Frontal cortex (tissue), 4 donors: ENCODE measurements at places on chromosomes 3 and 15. TPM values are rescaled to one million over a fixed set of nuclear protein-coding genes. Genes with fewer than 3 reads are reported as not detected.

Gene WDR93
- 0.41 TPM for total RNA-seq

DNA sequence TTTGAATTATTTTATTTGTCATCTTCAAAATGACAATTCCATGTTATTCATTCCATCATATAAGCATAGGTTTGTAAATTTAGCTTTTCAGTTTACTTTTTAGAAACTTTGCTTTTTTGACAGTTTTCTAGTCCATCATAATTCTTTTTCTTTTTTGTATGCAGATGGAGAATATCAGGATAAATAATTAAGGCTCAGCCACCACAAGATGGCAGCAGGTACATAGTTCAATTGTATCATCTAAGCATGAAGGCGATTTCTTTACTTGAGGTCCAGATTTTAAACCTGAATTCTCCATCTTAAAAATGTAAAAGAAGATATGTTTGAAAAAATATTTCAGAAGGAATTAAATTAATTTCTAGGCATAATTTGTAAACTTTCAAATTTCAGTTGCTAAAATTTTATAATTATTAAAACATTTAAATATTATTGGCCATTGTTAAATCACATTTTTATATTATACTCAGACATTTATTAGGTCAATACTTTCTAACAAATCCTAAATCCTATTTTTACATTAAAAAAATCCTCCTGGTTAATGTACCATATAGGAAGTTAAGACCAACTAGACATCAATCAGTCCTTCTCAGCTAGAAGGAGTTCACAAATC is 15.1 kb downstream of the PLSCR5 start:
- DNase-seq, result peak; percentile 10

DNA sequence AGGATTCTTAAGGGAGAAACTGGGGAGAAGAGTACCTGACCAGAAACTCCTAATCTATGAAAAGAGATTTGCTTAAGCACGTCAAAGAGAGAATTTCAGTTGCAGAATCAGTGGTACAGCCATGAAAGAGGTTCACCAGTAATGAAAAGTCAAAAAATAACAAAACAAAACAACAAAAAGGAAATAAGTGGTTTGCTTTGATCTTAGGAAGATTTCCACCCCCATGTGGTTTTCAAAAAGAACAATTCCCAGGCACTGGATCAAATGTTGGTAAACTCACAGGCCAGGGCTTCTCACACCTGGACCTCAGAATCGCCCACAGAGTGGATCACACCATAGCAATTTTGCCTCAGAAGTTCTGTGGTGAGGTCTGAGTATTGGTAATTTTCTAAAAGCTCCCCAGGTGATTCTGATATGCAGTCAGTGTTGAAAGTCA is 67.5 kb downstream of the TMEM39A start:
- no peak for DNase-seq

Gene NMB
- 2.4 TPM for total RNA-seq

DNA sequence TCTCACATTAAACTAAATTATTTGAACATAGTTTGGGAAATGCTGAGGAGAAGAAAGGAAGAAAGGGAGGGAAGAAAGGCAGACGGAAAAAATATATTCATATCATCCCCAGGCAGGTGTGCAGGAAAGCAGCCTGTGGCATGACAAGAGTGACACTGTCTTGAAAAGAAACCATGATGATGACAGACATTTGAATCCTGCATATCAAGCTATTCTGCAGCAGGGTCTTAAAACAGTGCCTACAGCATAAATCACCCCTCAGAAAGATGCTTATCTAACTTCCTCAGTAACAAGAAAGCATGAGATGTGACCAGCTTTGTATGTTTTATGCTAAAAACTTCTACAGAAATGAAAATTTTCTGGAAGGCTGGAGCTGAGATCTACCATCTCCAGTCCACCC is 144.5 kb upstream of the GRM7 start:
- no peak for DNase-seq
